ENCODE measurements at places on chromosomes 5 and 9. TPM values are rescaled to one million over a fixed set of nuclear protein-coding genes. Genes with fewer than 3 reads are reported as not detected.

GRCh38 chr9:32855752-32856151, 72.4 kb downstream of the TMEM215 start:
- H3K27me3 ChIP-seq = peaks cover 16% of the 10 kb centered on the region
- no peaks in the 10 kb centered on the region for H3K4me1 ChIP-seq
- no peaks in the 10 kb centered on the region for H3K36me3 ChIP-seq

- H3K4me3 ChIP-seq = no peak overlapping the region
- no peak for DNase-seq
- H3K27me3 ChIP-seq = no peaks in the 10 kb centered on the region
- no peaks in the 10 kb centered on the region for H3K36me3 ChIP-seq
These were observed 94.6 kb upstream of the SLC30A5 start for GRCh38 chr5:68999181-68999580.

The GAS1 gene
- total RNA-seq = 4.8 TPM

The MOB3B gene
- total RNA-seq = 5.4 TPM

The ORM2 gene
- total RNA-seq = not detected

Data from endodermal cell (in vitro differentiated cells).